ENCODE measurements at places on chromosomes 5 and 9. TPM values are rescaled to one million over a fixed set of nuclear protein-coding genes. Genes with fewer than 3 reads are reported as not detected.

Gene OR4F3
- not detected for total RNA-seq

Gene RNF180
- 3.0 TPM for total RNA-seq

Gene PCDHA10
- 1.8 TPM for total RNA-seq

Gene TRIO
- total RNA-seq: 82.2 TPM

Gene ADCY2
- 0.69 TPM for total RNA-seq

Gene RGMB
- 41.3 TPM for total RNA-seq

Gene UGT3A2
- total RNA-seq: 0.11 TPM

Data from A375 (cell line).